Endothelial cell of coronary artery (primary cell): ENCODE measurements at places on chromosomes 1 and 21. TPM values are rescaled to one million over a fixed set of nuclear protein-coding genes. Genes with fewer than 3 reads are reported as not detected.

The RIPPLY3 gene
- not detected in 2 replicates for total RNA-seq

The MSH4 gene
- 0.18 and 0.28 TPM in 2 replicates for total RNA-seq

The ANGPTL1 gene
- total RNA-seq, result under 0.01 and 1.1 TPM in 2 replicates

The CELA3B gene
- 0.27 TPM in 1 of 2 replicates, not detected in the other for total RNA-seq
